Activated CD4-positive, alpha-beta T cell treated with anti-CD3 and anti-CD28 coated beads, Interleukin-2, amount 50 U/mL, for 1 hour (primary cell): ENCODE measurements at places on chromosomes 2 and 18.

DNA sequence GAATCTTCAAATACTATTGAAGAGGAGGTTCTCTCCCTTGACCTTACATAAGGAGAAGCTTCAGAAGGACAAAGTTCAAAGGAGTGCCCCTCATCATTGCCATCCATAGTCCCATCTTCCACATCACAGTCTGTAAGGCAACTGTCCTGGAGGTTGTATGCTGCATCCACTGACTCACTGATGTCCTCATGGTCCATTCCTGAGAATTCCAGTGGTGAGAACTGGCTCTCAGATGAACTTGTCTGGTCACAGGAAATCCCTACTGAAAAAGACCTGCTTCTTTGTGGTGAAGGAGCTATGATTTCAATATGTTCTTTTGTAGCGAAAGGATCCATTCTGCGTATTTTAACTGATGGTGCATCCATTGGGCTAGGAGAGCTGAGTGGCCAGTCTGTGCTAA, 52.2 kb downstream of the EIF2AK3 start:
- no peak for DNase-seq

DNA sequence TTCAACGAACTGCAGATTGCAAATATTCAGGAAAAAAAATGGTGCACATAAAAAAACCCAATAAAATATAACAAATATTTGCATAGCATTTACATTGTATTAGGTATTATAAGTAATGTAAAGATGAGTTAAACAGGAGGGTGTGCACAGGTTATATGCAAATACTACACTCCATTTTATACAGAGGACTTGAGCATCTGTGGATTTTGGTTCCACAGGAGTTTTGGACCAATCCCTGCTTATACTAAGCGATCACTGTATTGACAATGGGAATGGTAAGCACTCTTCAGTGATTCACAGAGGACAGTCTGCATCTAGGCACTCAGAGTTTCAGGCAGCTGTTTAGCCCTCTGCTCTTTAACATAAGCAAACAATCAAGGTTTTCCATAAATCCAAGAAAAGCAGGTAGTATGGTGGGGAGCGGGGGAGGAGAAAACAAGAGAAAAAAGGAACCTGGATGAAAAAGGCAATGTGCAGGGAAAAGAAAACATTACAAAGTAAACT, 206.0 kb upstream of the PARD3B start:
- no peak for DNase-seq

- DNase-seq, result no peak
Measured at GRCh38 chr2:192186806-192187205, 7.9 kb downstream of the TMEFF2 start.

- DNase-seq, result no peak
Measured at GRCh38 chr2:207734636-207735512, 23.4 kb downstream of the CCNYL1 start.

- no peak for DNase-seq
Measured at GRCh38 chr18:23856466-23857163, 157.9 kb upstream of the TTC39C start.

GRCh38 chr18:21448299-21448698, 152.2 kb downstream of the ESCO1 start:
- no peak for DNase-seq

DNA sequence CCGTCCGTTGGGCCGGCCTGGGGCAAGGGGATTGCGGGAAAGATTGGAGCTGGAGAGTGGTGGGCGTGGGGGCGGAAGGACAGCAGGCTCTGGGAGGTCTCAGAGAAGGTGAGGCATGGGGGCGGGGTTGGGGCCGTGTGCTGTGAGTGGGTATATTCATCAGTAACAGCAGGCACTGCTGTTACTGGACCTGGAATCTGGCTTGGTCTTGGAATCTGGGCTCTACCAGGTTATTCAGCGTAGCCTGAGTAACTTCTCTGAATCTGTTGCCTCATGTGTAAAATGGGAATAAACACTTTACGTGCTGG, 435 bp downstream of the RNF181 start:
- no peak for DNase-seq

- no peak for DNase-seq
Measured at GRCh38 chr2:45965871-45966498, 314.5 kb downstream of the PRKCE start.

- peak; percentile 83 for DNase-seq
Measured at GRCh38 chr2:240143801-240144648, 3.6 kb upstream of the OTOS start.

DNA sequence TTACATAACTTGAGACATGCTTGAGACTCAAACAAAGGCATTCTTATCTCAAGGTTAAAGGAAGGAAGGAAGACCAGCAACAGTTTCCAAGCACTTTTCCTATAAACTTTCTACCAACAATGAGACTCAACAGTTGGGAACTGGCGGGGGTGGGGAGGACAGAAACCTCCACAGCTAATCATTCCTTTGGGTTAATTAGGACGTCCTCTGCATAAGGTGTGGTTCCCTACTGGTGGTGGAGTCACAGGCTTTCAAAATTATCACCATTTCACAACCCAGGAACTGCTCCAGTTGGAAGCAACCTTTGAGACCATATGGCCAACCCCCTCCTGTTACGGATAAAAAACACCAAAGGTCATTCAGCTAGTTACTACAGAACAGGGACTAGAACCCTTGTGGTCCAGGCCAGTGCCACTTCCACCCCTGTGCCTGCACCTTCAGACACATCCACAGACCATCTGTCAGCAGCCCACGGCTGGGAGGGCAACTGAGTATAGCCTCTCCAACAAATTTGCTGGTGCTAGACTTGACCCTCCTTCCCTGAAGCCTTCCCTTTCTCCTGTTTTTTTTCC, 30.1 kb upstream of the ATL2 start:
- DNase-seq, result no peak

- no peak for DNase-seq
Measured at GRCh38 chr2:10309286-10309685, 6.6 kb downstream of the HPCAL1 start.

- no peak for DNase-seq
Measured at GRCh38 chr2:104041351-104041750, 812.6 kb upstream of the POU3F3 start.

GRCh38 chr2:139911160-139911559, 1131.0 kb upstream of the NXPH2 start:
- no peak for DNase-seq

DNA sequence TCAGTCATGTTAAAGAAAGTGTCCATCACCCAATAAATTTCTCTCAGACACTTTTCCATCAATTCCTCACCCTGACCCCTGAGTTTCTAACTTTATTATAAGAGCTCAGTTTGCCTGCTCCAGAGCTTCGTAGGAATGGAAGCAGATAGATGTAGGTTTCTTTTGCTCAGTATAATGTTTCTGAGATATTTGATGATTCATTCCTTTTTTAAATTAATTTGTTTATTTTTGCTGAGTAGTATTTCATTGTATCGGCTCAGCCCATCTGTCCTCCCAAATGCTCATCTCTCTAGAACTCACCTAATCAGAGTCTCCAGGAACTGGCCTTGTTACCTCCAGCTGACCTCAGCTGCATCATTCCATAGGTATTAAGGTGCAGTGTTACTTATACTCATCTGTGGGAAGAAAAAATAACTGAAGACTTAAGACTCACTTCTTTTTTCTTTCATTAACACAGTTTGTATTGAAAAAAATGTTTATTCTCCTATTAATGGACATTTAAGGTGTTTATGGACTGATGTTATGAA, 11.9 kb upstream of the BCL2L11 start:
- DNase-seq, result no peak

- no peak for DNase-seq
Measured at GRCh38 chr2:106272216-106272807, 78.2 kb upstream of the UXS1 start.

GRCh38 chr2:151967829-151968722, 130.8 kb downstream of the CACNB4 start:
- DNase-seq, result no peak

DNA sequence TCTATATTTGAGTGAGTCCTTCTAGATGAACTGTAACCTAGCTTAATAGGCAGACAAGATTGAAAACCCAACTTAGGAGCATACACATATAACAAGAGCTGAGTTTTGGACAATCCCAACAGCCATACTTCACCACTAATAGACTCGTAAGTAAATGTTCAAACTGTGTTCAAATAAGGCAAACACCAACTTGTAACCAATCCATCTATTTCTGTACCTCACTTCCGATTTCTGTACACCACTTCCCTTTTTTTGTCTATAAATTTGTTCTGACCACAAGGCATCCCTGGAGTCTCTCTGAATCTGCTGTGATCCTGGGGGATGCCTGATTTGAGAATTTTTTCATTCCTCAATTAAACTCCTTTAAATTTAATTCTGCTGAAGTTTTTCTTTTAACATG, 1149.1 kb upstream of the NRXN1 start:
- no peak for DNase-seq

DNA sequence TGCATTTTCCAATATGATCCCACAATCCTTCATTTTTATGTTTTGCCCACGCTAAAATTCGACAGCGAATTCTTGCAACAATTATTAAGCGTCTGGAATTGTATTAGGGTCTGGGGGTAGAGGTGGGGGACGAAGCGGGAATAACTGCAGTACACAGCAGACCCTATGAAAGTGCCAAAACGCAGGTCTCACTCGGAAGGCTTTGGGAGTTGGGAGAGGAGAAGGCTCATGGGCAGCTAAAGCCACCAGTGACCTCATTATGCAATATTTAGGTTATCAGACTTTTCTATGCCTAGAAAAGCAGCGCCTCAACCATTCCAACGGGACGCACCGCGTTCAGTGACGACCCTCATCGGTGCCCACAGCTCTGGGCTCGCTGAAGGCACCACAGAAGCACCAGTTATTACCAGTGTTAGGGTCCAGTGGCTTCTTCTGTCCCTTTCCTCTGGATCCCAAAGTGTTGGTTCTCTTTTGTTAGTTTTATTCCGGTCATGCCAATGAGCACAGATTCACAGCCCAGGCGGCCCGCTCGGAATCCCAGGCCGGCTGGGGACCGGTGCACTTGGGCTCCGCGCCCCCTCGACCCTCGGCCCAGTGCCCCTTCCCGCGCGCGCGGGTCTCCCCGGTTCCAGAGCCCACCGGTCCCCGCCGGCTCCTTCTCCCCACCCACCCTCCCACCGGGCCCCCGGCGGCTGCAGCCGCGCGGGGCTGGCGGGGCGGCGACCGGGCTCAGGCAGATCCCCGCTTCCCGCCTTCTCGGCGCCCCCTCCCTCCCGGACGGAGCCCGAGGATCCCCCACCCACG, 737 bp upstream of the MAPK4 start:
- DNase-seq, result no peak

GRCh38 chr2:72743481-72743880, 82.4 kb downstream of the EXOC6B start:
- DNase-seq, result no peak

- DNase-seq, result no peak
Measured at GRCh38 chr2:164754157-164755093, 87.2 kb downstream of the COBLL1 start.

GRCh38 chr2:106792671-106793070, 93.3 kb downstream of the ST6GAL2 start:
- no peak for DNase-seq

GRCh38 chr2:66805968-66806367, 371.0 kb downstream of the MEIS1 start:
- DNase-seq, result no peak

- no peak for DNase-seq
Measured at GRCh38 chr2:234836271-234836670, 115.5 kb upstream of the SH3BP4 start.

DNA sequence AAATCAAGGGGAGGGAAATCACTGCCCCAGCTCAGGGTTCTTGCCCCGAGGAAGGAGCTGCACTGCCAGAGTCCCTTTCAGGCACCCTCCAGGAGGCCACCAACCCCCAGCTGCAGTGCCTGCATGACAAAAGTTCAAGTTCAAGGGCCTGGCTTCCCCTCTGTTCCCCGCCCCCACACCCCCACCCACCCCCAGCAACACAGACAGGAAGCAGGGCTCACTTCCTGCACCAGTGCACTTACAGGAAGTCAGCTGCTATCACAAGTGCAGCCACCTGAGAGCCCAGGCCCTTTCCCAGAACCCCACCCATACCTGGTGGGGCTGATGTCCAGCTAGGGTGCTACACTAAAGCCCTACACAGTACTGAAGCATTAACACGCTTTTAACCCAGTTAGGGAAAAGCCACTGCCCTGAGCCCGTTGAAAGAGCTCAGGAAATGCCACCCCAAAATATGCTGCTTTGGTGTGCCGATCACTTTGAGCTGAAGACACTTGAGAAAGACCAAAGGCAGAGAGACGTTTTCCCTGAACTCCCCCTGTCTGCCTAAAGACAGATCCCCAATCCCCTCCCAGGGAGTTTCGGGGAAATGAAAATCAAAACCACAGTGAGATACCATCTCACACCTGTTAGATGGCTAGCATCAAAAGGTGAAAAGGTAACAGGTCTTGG, 109.9 kb upstream of the CAB39 start:
- peak; percentile 36 for DNase-seq

DNA sequence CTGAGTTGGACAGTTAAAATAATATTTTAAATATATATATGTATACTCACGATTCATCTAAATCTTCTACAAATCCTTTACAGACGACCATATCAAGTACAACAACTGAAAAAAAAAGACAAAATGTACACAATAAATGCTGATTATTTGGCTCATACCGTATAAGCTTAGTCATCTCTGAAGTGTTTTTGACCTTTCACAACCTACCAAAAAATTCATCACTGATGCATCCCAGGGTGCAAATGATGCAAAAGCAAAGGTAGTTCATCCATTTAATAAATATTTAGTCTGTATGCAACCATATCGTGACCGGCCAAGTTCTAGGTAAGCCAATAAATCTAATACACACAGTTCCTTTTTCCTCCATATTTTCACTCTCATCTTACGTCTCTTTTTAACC, 1.1 kb downstream of the TMX3 start:
- DNase-seq, result no peak

DNA sequence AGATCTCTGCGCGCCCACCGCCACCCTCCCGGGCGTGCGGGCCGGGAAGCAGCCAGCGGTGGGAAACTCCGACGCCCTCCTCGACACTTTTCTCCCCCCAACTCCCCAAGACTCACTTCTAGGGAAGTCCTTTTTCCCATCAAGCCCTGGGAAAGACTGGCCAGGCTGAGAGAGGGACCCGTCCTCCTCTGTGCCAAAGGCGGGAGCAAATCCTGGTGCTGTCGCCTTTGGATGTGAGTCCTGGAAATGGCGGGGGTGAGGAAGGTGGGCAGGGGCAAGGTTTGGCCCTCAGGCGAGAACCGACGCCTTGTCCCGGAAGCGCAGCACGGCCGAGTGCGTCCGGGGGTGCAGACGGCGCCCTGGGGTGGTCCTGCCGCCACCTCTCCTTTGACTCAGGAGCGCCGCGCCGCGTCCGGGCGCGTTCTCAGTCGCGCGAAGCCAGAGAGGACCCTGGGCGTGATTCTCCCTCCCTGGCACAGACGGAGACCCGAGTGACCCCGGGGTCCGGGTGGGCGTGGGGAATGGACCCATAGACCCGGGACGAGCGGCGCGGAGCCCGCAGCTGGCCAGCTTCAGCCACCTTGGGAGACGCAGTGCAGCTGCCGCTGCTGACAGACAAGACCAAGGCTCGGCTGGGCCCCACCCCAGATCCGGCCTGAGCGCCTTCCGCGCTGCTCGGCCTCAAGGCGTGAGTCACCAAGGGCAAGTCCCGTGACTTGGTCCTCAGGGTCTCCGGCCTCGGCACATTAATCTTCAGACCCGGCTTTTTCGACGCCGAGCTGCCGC, 3.5 kb upstream of the LBX2 start:
- DNase-seq, result peak; percentile 23

- DNase-seq, result no peak
Measured at GRCh38 chr2:206558492-206558891, 83.8 kb upstream of the FAM237A start.

- DNase-seq, result no peak
Measured at GRCh38 chr2:201926067-201926466, 107.6 kb upstream of the FZD7 start.

- no peak for DNase-seq
Measured at GRCh38 chr2:42963452-42964068, 171.2 kb upstream of the HAAO start.

GRCh38 chr2:10234409-10235094, 68.2 kb upstream of the HPCAL1 start:
- no peak for DNase-seq
